ENCODE measurements at places on chromosomes 11 and 22. TPM values are rescaled to one million over a fixed set of nuclear protein-coding genes. Genes with fewer than 3 reads are reported as not detected.
A peak's percentile ranks its signal among the peaks of the same experiment; 100 is the strongest.

Gene SLC25A45
- total RNA-seq = 0.23 TPM

Gene NNMT
- total RNA-seq = 246 TPM

Gene MPEG1
- total RNA-seq = not detected

Gene NPAS4
- total RNA-seq = 0.11 TPM

Gene MTMR3
- 11.8 TPM for total RNA-seq

Gene RCOR2
- 0.80 TPM for total RNA-seq

GRCh38 chr22:49780698-49781288 is 46.9 kb downstream of the BRD1 start:
- DNase-seq = no peak

DNA sequence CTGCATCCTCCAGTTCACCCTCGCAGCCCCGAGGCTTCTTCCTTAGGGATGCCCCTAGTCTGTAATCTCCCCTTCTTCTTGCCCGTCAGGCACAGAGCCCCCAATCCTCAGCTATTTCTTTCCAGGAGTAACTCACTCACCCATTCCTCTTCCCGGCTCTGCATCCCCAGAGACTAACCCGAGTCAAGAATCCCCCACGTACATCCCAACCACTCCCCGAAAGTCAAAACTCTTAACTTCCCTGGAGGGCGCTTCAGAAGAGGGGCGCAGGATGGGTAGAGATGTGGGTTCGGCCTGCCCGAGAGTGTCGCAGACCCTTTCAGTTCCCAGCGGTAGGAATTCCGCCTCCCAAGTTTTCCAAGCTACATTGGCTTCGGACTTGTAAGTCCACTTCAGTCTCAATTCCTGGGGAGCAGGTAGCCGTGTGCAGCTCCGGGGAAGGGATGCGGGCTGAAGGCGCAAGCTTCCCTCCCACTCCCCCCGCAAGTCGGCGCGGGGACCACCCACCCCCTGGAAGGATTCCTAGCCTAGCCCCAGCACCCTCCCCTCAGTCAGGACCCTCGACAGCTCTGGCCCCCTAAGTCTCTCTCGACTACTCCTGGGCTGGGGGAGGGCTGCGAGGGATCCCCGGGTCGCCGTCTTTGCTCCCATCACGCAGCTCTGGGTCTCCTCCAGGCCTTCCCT is 871 bp downstream of the BDNF start:
- peak; percentile 52 for DNase-seq

Measured in Daoy (cell line).